ENCODE measurements at places on chromosomes 1 and 21.

- no peak for DNase-seq
Measured at GRCh38 chr1:98842241-98842640, 162.4 kb downstream of the PLPPR5 start.

DNA sequence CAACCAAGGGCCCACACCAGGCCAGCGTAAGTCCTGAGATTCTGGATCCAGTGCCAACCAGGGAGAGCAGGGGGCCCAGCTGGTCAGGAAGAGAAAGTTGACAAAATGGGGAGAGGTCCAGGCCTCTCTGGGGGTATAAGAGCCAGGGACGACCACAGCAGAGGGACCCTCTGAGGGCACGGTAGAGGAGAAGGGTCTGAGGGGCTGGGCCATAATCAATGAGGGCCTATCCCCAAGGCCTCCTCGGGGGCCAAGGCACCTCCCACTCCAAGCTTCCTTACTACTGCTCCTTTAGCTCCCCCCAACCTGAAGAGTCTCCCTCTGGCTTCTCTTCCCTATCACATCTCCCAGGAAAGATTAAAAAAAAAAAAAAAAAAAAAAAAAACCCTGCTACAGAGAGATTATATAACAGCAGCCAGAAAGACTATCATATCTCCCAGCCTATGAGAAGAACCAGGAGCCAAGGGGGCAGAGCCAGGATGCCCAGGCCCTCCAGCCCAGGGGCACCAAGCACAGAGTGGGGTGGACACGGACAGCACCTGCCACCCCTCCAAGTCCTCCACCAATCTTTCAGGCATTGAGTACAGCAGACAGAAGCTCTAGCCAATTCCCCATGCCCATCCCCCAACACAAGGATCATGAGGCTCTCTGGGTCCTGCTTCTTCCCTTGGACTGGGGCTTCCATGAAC is 2.7 kb downstream of the MEF2D start:
- DNase-seq, result no peak

- DNase-seq, result no peak
Measured at GRCh38 chr1:115596080-115596780, 45.5 kb upstream of the VANGL1 start.

GRCh38 chr1:31976401-31976800 is 37.3 kb upstream of the KHDRBS1 start:
- DNase-seq, result no peak

GRCh38 chr1:198823626-198824025 is 184.8 kb downstream of the PTPRC start:
- DNase-seq, result no peak

GRCh38 chr1:51234721-51235425 is 1.2 kb upstream of the RNF11 start:
- DNase-seq, result peak; percentile 21

DNA sequence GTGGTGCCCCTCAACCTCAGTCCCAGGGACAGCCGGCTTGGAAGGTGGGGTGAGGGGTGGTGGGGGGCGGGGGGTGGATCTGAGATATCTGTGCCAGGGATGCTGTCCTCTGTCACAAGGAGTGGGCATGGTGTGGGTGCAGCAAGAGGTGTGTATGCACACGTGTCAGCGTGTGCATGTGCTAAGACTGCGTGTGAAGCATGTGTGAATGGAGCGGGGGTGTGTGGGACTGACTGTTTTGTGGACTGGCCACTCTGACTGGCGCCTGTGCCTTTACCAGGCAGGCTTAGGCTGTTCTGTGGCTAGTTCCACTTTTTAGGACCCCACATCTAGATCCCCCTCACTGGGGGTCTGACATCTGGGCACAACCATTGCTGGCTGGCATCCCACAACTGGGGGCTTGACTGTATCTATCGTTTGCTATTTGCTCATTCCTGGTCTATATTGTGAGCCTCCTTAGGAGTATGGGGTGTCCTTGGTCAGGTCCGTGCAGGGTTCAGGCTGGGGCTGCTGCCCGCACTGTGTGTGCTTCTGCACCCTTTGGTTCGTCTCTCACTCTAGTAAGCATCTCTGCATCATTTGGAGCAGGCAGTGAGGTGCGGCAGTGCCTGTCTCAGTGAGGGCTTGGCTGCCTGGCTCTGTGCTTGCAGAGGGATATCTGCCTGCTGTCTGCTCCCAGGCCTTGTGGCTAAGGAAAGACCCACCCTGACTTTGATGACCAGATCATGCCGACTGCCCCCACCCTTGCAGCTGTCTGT is 1.9 kb downstream of the AMPD2 start:
- DNase-seq, result no peak

DNA sequence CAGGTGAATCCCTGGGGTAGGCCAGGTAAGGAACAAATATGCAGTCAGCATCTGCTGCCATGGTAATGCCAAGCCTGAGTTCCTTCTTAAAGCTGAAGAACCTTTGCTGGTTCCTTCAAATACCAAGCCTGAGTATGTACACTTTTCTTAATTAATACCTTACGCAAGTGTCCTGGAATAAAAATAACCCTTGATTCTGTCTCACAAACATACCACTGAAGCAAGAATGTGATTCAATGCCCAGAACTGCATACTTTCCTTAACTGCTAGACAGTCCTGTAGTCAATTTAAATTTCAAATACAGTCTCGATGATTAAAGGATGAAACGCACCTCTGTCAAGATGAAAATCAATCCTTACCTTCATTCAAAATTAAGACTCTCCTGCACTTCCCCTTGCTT is 634.0 kb upstream of the CHRM3 start:
- DNase-seq, result no peak

- no peak for DNase-seq
Measured at GRCh38 chr1:89692601-89693521, 59.9 kb downstream of the LRRC8C start.

DNA sequence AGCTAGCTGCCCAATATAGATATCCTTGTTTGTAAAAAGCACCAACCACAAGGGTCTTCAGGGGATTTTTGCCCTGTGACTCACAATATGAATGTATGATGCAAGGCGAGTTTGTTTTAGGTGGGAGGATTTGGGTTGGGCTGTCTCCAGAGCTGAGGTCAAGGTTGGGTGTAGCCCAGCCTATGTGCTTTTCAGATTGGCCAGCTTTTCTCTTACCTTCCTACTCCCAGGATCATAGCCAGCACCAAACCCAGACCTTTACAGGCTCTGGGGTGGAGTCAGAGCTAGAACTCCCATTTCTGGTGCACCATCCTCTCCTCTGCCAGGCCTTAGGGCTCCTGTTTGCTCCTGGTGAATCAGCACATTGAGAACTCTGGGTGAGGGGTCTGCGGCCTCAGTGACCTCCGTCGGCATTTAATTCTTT is 55.6 kb upstream of the GCLM start:
- DNase-seq, result no peak

DNA sequence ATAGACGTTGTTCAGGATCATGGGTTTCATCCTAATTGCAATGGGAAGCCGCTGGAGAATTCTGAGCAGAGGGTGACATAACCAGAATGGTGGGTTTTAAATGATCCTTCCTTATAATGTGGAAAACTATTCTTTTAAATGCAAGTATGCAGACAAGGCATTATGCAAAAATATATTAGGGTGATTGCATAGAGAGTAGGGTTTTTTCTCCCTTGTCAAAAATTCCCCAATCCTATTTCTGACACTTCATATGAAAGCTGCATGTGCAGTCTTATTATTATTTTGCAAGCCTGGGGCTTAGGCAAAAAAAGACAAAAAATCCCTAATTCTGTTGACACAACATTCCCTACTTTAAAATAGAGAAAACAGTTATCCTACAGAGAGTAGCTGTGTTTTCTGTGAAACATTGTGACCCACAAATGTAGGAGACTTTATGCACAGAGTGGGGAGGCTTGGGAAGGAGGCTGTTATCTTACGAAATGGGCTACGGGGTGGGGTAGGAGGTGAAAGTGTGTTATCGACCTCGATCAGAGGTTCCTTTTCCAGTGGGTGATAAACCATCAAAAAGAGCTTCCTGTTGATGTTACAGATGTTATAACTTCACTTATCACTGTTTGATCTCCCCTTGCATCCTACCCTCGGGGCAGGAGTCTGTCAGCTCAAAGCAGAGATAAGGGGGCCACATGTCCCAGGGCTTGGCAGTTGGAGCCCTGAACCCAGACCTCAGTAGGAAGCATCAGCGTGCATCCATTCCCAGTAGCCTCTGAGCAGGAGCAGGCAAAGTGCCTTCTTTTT is 27.2 kb downstream of the RHEX start:
- DNase-seq, result no peak

DNA sequence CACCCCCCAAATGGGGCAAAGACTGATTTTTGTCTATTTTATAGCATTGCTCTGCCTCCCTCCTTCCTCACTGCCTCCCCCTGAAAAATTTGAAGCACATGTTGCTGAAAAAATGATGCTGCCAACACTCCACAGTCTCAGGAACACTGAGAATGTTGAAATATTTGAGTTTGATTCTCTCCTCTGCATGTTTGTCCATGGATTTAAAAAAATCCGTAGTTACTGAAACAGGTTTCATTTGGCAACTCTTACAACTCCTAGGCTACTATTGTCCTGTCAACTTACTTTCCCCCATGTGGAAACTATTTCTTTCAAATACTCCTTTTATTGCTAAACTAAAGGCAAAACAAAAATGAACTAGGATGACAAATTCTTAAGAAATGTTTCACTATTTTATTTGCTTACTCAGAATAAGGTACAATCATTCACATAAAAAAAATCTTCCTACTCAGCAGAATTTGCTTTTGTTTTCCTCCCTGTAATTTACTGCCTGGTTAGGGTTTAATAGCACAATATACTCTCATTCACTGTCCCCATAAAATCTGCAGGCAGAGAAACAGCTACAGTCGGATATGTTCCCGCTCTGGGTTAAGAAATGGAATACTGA is 50.2 kb downstream of the C21orf91 start:
- DNase-seq, result no peak

GRCh38 chr1:168742386-168742785 is 13.4 kb upstream of the DPT start:
- DNase-seq, result no peak

DNA sequence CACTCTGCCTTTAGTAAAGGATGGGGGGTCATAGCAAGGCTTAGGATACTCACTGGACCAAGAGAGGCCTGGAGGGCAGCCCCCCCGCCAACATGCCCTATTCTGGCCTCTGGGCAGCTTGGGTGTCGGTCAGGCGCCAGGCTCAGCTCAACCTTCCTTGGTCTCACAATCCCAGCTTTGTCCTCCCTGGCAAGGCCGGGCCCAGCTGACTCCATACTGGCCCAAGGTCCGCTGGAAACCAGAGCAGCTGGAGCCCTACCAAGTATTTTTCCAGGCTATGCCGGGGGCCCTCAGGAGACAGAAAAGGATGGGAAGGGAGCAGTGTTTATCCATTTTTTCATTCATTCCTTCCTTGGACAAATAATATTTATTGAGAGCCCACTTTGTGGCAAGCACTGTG is 6.2 kb downstream of the FBXO2 start:
- DNase-seq, result no peak

DNA sequence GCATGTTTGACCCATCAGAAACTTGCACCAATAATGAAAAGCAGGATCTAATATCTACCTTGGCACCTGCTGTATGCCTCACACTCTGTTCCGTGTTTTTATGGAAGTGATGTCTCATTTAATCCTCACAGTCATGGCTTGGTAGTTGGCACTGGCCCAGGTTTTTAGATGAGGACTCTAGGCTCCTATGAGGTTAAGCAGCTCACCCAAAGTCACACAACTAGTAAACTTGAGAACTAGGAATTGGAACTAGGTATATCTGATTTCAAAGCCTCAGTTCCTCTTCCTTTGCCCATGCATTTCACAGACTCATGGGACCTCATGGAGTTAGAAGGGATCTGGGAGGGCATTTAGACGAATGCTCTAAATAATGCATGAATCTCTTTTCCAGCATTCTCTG is 21.3 kb upstream of the TARBP1 start:
- no peak for DNase-seq

DNA sequence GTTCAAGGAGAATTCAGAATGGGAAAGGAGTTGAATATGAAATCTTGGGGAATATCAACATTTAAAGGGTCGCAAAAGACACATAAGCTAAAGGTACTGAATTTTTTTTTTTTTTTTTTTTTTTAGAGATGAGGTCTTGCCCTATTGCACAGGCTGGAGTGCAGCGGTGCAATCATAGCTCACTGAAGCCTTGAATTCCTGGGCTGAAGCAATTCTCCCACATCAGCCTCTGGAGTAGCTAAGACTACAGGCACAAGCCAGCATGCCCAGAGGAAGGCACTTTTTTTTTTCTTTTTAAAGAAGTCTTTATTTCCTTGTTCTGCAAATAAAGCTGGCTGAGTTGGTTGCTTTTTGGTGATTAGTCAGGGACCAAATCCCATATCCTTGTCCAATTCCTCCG is 44.1 kb upstream of the RAB3GAP2 start:
- DNase-seq, result no peak

GRCh38 chr1:216566641-216567205 is 143.5 kb upstream of the USH2A start:
- DNase-seq, result no peak

DNA sequence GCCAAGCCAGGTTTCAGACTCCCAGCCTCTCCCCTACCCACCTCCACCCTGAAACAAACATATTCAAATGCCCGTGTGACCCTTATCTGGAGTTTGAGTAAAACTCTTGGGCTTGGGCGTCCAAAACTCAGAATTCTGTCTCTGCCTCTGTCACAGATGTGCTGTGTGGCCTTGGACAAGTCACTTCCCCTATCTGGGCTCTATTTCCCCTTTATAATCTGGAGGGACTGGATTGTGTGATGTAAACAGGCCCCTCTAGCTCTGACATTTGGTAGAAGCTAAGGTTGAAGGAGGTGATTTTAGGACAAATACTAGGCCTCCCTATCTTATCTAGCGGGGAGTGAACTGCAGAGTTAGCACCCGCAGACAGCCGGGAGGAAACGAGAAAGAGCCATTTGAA is 67.5 kb downstream of the IGSF21 start:
- DNase-seq, result no peak

- no peak for DNase-seq
Measured at GRCh38 chr1:97427371-97427770, 493.5 kb downstream of the DPYD start.

GRCh38 chr1:245310571-245311531 is 156.1 kb downstream of the KIF26B start:
- peak; percentile 16 for DNase-seq

- no peak for DNase-seq
Measured at GRCh38 chr1:231192620-231193163, 30.8 kb downstream of the TRIM67 start.

DNA sequence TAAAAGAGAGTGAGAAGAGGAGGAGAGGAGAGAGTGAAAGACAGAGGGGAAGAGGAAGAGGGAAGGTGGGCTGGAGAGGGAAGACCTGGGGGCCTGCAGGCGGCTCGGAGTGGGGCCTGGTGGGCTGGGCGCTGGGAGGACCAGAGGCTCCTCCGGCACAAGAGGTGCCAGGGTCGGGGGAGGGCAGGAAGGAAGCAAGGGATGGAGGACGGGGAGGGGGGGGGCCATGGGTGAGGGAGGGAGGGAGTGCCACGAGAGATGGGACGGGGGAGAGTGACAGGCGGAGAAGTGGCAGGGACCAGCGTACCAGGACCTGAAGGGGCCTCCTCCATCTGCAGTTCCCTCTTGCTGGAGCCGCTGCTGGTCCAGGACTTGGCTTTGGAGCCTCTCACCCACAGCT is 87.7 kb downstream of the CASZ1 start:
- DNase-seq, result no peak

DNA sequence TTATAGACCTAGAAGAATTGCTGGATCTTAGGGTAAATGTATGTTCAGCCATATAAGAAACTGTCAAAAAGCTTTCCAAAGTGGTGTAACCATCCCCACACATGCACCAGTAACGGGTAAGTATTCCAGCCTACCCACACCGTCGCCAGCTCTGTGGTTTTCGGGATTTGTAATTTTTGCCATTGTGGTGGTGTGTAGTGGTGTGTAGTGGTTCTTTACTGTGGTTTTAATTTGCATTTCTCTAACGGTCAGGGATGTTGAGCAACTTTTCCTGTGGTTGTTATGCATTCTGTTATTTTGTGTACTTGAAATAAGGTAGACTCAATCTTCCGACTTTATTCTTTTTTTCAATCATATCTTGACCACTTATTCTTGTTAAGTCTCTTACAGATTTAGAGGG is 342.4 kb upstream of the AJAP1 start:
- no peak for DNase-seq
